AG08396 (cell line): ENCODE measurements at places on chromosomes 7 and 10.

DNA sequence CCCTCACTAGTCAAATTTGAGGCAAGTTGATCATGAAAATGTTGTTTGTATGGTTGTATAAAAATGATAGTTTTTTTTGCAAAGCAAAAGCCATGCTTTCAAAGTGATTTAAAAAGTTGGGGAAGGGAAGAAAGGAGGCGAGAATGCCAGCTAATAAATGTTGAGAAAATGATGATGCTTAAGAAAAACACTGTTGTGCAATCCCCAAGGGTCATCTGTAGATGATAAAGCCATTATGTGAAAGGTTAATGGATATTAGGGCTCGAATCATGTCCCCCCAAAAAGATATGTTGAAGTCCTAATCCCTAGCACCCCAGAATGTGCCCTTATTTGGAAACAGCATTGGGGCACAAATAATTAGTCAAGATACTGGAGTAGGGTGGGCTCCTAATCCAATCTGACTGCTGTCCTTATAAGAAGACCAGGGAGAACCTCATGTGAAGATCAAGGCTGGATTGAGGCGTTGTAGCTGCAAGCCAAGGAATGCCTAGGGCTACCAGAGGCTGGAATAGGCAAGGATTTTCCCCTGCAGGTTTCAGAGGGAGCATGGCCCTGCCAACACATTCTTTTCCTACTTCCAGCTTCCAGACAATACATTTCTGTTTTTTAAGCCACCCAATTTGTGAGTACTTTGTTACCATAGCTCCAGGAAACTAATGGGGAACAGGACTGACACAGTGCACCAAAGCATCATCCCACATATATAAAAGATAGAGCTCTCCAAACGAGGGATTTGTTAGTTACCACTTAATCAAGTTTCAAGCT is 35.4 kb upstream of the MKLN1 start:
- no peak for DNase-seq

DNA sequence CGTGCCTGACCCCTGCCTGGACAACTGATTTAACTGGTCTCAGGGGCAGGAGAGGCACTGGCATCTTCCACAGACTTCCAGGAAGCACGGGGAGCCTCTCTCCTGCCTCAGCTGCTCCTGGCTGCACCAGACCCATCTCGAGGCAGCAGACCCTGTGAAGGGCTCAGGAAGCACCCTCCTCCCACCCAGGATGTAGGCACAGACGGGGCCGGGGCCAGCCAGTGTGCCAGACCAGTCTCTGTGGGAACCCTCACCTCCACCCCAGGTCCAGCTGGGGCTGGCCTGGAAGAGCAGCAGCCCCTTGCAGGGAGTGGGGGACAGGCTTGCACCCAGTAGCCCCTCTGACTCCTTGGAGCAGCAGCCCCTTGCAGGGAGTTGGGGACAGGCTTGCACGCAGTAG is 56.3 kb downstream of the RASGEF1A start:
- no peak for DNase-seq

- no peak for DNase-seq
These were observed 14.5 kb upstream of the PAX2 start for GRCh38 chr10:100730725-100731406.

- DNase-seq, result peak; percentile 10
These were observed 1.9 kb downstream of the HGF start for GRCh38 chr7:81767926-81768325.

DNA sequence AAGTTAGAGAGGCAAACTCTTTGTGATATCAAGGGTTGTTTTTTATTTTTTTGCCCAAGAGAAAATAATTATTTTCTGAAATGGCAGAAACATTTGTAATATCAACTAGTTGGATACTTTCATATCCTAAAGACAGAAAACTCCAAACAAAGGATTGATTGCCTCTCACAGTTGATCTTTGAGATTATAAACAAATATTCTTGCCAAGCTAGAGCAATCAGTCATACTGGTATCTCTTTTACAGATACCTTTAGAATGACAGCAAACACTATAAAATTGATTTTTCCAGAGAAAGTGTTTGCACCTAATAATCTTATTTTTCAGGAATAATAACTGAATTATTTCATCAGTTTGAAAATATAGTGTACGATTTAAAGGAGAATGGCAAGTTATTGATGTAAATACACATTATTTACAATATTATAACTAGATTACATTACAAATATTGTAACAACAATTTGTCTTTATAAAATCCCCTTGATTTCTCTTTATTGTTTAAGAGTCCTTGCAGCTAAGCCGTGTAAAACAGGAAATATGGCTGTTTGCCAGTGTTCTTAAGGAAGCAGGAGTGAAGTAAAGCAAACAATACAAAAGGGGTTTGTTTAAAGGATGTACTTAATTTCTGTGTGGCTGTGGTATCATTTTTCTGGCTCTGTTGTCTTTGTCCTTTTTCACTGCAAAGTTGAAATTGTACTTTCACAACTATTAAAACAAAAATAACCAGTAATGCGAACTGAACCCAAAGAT is 58.4 kb downstream of the MAPK8 start:
- DNase-seq, result no peak

DNA sequence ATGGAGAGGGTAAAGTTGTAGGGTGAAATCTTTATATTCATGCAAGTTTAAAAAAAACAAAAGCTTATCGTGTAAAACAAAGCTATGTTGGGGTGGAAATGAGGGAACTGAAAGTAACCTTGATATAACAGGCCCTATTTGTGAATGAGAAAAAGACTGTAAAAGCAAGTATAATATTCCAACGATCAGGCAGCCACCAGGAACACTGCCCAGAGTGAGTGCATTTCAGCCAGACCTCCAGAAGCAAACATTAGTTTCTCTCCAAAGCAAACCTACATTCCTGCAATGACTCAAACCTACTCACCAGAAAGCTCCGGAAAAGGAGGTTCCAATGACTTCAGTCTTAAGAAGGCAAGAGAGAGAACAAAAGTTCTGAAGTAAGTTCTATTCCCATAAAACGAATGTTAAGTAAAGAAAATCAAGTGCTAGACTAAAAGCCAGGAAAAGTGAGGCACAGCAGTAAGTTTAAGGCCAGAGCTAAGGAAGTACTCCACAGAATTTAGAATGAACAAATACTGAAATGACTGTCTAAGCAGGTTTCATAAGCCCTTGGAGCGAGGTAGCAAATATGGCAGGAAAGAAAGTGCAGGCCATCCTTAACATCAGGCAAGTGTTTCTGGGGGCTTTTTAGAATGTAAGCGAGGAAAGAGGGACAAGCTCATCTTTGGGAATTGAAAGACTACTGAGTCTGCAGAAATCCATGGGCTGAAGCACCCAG is 493.1 kb downstream of the XPNPEP1 start:
- peak; percentile 68 for DNase-seq

DNA sequence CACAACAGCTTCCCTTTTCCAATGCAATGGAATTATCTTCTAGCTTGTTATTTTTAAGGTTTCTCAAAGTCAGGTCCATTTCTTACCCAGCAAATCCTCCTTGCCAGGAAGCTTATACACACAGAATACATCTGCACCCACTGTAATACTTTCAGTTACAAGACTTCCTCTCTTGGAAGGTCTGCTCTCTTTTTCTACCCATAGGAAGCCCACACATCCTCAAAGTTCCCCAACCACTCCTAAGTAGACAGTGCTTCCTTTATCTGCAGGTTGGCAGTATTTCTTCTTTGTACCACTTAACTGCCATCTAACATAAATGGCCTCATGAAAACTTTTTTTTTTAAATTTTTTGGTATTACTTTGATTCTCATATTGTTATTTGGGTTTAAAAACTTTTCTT is 155.6 kb downstream of the TAX1BP1 start:
- DNase-seq, result no peak

GRCh38 chr7:12635830-12636229 is 51.6 kb upstream of the ARL4A start:
- DNase-seq, result no peak

DNA sequence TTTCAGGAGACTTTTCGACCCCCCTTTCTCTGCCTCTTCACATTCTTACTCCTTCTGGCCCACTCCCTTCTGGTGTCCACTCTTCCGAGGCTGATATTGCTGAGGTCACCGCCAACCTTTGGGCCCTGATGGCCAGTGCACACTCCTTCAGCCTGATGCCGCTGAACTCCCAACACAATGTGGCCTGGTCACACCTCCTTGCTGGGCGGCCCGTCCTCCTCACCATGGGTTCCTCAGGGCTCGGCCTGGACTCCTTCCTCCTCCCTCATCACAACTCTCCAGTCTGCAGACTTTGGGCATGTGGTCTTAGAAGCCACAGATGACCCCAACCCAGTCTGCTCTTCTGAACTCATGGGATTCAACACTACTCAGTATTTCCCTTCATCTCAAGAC is 583.0 kb upstream of the MGMT start:
- DNase-seq, result no peak

DNA sequence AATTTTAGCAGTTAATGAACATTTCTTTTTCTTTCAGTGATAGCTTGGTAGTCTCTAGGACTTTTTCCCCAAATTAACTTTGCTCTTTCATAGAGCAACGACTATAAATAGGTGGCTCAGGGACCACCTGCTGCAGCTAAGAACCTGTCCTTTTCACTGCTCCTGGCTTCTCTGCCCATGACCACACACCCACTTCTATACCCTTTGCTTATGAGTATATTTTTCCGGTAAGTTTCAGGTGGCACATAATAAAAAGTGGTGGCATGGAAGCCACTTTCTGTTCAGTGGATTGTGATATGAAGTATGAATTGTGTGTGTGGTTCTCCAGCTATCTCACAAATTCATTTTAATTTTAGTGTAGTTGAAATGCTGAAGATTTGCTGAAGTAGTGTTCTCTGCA is 1.2 kb downstream of the ING3 start:
- DNase-seq, result no peak

- no peak for DNase-seq
These were observed 1283.5 kb upstream of the CELF2 start for GRCh38 chr10:9734218-9734617.

DNA sequence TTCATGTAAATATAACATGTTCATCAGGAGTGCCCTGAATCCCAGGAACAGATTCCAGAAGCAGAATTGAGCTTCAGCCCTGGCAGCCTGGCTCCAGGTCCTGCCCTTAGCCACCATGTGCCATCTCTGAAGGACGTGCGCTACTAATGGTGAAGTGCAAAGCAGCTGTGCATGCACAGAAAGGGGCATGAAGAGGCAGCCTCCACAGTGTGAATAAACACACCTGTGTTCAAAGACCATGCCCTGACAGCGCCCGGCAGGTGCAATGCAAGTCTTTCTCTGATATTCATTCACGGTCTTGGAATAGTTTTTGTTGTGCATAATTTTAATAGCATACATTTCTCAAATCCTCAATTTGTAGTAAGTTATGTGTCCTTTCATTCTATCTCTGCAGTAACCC is 250.4 kb upstream of the TCERG1L start:
- DNase-seq, result no peak

GRCh38 chr10:73588656-73589055 is 2.5 kb downstream of the USP54 start:
- no peak for DNase-seq

GRCh38 chr7:17680026-17680425 is 260.3 kb downstream of the SNX13 start:
- no peak for DNase-seq

DNA sequence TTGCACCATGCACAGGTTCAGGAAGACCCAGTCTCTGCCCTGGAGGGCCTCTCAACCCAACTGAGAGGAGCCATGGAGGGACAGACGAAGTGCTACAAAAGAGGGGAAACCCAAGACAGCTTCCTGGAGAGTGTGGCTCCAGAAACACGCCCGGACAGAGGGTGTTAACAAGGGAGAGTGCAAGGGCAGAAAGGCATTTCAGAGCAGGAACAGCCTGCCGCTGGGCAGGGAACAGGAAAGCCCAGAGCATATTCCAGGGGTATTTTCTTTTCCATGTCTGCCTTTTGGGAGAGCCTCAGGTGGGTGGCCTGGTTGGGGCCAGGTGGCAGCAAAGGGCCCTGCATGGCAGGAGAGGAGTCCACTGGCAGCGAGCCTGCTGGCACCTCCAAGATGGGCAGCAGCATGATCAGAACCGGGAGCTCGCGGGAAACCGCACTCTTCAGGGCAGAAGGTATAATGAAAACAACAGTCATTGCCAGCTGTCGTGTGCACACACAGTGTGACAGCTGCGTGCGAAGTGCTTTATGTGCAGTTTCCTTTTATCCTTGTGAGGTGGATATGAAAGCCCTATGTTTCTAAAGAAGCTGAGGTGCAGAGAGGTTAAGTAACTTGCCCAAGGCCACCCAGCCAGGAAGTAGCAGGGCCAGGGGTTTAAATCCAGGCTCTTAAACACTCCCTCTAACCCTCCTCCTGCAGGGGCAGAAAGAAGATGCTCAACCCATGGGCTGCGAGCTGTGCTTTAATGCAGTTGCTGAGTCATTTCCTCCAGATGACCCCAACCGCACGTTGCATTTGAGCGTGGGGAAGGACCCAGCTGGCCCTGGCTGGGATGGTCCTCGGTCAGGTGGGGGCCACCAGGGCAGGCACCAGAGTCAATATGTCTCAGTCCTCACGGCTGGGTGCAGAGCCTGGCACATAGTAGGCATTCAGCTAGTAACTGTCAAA is 128.6 kb downstream of the OAT start:
- DNase-seq, result no peak

DNA sequence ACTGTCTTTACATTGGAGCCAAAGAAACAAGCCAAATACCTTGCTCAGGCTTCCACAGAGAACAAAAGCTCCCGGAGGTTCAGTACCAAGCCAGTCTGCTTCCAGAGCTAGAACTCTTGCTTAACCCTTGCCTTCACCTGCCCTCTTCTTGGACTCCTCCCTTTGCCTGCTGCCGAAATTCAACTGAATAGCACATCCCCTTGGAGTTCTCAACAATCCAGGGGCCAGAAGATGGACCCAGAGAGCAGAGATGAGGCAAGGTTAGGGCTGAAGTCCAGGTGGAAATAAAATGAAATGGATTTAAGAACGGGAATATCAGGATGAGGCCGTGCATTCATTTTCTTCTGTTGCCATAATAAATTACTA is 876 bp upstream of the PIK3AP1 start:
- DNase-seq, result no peak

DNA sequence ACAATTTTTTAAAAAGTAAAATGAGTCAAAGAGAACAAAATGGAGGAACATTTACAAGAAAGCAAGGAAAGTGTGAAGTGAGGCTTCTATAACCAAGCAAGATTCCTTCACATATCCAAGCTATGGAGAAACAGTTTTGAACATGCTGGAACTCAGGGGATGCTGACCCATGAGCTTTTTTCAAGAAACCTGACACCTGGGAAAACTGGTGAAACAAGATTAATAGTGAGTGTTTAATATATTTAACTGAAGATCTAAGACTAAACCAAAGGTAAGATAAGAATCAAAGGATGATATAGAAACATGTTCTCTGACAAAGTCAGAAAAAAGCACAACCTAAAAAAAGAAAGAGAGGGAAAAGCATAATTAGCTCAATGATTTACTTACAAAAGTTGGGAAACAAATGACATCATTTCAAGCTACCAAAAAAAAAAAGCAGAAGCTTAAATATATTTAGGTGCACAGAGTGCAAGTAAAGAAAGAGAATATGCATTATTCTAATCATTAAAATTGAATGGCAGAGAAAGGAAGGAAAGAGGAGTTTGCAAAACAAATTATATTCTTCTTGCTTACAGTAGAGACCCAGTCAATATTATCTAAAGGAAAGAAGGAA is 24.9 kb downstream of the C7orf25 start:
- DNase-seq, result no peak

DNA sequence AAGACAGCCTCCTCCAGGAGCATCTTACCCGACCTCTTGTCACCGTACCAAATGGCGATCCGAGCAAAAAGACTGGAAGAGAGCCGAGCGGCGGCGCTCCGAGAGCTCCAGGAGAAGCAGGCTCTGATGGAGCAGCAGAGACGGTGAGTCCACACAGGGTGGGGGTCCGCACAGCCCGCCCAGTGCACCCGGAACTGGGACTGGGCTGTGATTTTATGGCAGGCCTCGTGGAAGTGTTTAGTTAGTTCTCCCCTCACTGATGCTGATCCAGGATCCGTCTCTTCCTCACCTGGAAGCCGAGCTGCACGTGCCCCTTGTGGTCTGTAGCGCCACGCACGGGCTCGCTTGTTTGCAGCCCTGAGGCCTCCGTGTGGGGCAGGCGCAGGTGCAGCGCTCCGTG is 19.6 kb downstream of the LRRC27 start:
- no peak for DNase-seq
